ENCODE measurements at places on chromosomes 1 and 21.

DNA sequence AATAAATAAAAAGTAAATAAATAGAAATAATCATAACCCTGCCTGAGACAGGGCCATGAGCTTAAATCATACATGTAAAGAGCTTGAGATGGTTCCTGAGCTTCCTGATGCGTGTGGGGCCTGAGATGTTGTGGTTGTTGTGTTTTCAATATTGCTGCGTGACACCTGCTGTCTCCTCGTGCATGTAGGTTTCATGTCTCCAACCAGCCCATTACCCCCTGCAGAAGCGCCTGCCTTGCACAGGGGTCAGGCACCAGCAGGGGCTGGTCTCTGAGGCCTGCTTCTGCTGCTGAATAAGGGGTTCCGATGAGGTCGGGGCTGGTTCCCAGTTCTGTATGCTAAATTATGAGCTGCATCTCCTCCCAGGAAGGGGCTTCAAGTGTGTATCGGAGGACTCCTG lies 15.9 kb downstream of the UMODL1 start:
- DNase-seq: no peak

- no peak for DNase-seq
These were observed 14.7 kb upstream of the SLC19A1 start for GRCh38 chr21:45556645-45557615.

DNA sequence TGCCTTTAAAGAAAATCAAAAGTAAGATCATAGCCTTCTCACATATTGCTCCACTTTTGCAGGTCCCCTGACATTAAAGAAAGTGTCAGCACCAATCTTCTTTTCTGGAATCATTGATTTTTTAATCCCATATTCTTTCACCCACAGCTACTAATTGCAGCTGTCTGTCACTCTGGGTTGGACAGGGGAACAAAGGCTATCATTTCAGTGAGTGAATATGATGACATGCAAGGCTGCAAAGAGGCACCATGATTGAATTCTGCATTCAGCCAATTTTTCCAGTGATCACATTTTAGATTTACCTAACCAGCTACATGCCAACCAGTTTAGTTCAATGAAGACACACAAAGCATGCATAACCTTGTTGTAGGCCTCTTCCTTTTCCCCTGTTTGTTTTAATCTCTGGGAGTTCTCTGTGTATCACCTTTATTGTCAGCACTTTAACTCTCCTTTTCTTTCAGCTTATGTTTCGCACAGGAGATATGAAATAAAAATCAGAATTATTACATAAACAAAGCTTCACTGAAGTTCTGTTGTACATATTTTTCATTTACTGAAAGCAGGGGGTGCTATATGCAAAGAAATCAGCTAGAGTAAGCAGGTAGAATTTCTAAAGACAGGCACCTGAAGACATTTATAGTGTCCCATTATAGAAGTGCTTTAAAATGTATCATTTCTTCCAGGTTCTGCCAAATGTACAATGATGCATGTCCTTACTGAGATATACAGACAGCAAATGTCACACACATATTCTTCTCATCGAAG lies 584.8 kb downstream of the PLA2G4A start:
- no peak for DNase-seq

GRCh38 chr1:26177182-26177684 lies at the start of gene CNKSR1:
TSS of gene CNKSR1 (plus strand) at chr1:26177491. CDS start at chr1:26177548, 57 bp downstream.
- peak; percentile 96 for DNase-seq

DNA sequence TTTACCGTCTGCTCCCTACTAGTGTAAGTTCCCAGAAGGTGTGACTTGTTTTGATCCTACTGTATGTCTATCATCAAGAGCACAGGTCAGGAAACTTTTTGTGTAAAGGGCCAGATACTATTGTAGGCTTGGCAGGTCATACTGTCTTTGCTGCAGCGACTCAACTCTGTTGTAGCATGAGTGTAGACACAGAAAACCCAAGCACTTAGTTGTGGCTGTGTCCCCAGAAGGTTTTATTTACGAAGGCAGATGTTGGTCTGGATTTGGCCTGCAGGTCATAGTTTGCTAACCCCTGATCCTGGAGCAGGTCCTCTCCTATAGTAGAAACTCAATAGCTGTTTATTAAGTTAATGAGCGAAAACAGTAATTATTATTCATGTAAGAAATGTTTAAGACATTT lies 365.9 kb upstream of the B3GALT2 start:
- no peak for DNase-seq

DNA sequence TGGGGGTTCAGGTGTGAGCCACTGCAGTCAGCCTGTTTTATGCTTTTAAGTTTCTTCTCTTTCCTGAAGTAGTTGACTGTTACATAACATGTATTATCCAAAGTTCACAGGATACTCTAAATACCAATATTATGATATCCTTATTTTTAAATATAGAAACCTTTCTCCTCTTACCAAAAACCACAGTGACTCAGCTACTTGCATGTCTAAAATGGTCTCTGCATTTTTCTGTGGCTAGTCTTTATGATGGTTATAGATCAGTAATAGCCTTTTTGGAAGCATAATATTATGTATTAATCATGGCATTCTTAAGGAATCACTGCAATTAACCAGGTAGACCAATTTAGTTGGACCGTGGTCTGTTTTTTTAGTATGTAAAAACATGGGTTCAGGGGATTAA lies 210.8 kb upstream of the CACYBP start:
- DNase-seq: no peak

DNA sequence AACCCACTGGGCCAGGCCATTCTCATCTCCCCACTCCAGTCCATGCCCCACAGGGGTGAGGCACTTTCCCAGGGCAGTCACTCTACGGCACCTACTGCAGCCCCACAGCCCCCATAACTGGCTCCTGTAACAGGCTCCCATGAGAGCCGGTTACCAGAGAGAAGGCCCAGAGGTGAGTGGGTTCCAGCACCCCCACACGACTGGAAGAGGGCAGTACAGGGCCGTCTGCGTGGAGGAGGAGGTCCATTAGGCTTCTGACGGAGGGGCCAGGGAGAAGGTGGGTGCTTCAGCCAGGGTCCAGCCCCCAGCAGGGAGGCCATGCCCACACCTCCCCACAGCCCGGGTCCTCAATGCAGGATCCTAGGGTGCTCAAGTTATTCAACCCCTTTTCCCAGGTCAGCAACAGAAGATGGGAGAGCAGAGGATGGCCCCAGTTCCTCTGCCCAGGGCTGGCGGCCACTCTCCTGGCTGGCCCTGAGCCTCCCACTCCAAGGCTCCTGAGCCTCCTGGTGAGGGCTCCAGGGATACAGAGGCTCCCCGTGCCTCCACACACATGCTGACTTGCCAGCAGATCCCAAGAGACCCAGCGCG lies 1.6 kb downstream of the ACAP3 start:
- no peak for DNase-seq

- no peak for DNase-seq
These were observed 258.5 kb downstream of the FOXD2 start for GRCh38 chr1:47696404-47696736.

GRCh38 chr1:107620753-107621152 lies 344.2 kb downstream of the VAV3 start:
- DNase-seq: no peak

GRCh38 chr1:210360852-210361477 lies 32.3 kb downstream of the HHAT start:
- no peak for DNase-seq

DNA sequence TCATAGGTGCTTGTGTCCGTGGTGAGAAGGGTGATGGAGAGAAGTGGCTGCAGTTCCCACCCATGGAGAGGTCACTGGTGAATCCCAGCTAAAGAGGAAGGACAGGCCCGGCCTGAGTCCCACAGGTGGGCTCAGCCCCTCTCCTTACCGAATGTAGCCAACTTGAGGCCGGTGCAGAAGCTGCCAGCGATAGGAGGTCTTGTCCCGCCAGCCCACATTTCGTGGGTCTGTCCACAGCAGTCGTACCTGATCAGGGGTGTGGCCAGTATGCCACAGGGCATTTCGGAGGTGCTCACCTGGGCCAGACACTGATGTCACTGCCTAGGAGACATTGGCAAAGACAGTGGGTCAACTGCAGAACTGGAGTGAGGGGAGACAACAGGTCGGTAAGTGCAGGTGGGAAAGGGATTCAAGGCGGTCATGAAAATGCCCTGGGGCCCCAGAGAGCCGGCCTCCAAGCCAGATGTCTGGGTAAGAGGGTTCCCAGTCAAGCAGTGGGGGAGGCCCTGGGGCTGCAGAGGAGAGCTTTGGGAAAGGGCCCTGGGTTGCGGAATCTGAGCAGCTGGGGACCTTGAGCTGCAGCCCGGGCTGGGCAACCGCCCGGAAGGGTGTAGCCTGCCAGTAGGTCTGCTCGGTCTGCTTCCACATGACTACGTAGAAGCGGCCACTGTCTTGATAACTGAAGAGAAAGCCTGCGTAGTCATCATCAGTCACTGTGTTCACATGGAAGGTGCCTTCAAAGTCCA lies 10.6 kb downstream of the THBS3 start:
- peak; percentile 64 for DNase-seq

DNA sequence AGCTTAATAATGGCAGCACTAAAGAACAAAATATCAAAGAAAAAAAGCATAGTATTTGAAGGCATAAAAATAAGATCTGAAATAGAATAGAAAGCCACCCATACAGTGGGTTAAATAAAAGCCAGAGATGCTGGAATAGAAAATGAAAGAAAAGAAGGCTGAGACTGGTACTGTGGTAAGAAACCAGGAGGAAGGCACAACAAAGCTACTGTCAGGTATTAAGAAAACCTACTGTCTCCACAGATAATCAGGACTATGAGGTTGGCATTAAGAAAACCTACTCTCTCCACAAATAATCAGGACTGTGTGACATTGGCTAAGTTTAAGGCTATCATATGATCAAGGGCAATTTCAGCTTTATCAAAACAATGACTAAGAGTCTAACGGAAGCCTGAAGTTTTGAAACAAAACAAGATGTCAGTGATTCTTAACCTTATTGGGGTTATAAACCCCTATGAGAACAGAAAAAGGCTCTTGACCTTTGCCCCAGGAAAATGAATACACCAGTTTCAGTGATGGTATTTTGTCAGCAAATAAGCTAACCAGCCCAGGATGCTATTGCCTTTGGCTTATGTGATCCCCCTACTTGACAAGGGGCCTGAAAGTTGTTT lies 24.4 kb downstream of the MCOLN2 start:
- no peak for DNase-seq

GRCh38 chr21:45209046-45209445 lies 78.6 kb downstream of the POFUT2 start:
- DNase-seq: no peak

DNA sequence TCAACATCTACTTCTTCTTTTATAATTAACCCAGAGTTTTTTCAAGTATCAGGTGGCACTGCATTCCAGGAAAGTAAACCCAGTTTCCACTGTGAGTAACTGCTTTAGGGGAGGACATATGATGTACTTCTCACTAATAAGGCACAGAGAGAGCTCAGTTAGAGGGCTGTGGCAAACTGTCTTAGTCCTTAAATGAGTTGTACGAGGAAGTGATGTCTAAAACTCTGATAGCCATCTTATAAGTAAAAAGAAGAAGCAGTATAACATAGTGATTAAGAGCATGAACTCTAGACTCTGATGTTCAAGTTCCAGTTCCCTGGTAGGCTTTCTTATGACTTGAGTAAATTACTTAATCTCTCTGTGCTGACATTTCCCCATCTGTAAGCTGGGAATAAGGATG lies 58.7 kb upstream of the PTGS2 start:
- DNase-seq: no peak

DNA sequence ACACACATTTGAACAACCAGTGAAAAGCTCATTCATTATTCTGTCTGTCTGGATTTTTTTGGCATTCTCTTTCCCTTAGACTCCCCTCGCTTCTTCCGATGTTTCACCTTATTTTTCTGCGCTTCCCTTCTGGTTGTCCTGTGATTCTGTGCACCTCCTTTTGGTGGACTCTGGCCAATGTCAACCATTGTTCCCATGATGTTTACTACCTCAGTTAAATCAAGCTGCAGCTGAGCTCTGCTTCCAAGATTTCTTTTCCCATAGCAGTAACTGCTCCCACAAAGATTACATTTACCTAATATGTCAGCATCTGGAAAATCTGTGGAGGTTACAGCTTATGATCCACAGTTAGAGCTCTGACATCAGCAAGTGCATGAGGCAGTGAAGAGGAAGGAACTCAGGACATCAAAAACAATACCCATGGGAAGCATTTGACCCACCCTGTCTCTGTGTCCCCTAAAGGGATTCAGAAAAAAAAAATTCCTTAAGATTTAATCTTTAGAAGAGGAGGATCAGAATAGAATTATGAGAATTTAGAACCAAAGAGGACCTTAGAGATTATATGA lies 69.9 kb upstream of the ADAMTS5 start:
- no peak for DNase-seq

- no peak for DNase-seq
These were observed 1.5 kb downstream of the ZSCAN20 start for GRCh38 chr1:33473900-33474299.

DNA sequence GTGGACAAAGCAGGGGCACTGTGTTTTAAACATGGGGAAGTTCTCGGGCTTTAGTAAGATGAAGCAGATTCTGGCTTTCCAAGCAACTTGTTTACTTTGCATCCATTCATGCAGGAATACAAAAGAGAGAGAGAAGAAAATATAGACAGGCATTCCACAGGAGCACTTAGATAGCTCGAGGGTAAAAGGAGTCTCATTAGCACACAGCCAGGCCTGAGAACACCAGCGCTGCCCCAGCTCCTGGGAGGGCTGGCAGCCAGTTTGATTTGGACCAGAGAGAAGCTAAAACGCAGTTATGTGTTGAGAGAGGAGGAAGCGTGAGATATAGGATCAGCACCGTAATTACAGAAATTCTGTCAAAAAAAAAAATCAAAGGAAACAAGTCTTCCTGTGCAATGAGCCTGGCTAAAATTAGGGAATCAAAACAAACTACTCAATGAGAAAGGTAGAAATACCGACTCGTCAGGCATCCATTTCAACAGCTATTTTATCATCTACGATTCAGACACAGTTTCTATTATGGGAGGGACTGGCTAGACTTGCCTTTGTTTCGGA lies 68.2 kb downstream of the CLSTN1 start:
- DNase-seq: peak; percentile 78

DNA sequence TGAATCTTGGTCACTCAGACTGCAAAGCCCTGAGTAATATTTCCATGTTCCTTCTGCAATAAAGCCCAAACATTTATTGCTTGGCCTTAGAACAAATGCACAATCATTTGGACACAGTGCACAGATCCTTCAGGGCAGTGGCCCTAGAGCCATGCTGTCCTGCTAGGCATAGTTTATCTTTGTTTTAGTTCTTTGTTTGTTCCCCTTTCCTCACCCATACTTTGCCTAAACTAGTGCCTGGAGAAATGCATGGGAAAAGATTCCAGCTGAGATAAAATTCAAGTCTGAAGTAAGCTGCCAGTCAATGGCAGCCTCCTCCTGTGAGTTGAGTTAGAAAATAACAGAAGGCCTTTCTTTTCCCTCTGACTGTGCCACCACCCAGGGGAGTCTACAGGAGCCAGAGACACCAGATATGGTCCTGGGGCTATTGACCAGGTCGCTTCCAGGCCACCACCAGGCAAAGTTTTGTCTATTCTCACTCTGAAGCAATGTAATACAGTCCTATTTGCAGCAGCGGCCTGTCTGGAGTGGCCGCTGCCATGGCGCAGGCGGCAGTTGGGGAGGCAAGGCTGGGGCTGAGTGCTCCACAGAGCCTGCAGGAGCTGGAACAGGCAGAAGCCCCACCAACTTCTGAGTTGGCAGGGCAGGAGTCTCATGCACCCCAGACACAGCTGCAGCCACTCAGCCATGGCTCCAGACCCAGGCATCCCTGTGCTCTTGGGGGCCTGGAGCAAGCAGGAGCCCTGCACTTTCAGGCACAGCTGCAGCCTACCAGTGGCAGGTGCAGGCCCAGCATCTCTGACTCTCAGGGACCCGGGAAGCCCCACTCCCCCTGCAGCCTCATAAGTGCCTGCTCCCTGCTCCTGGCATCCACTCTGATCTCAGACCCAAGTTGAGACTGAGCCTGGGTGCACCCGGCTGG lies 258.6 kb downstream of the GPATCH2 start:
- peak; percentile 64 for DNase-seq
